Dorsolateral prefrontal cortex (tissue), 122 donors: ENCODE measurements at places on chromosomes 12 and 14. TPM values are rescaled to one million over a fixed set of nuclear protein-coding genes. Genes with fewer than 3 reads are reported as not detected.

GRCh38 chr14:99280066-99280731, 8.2 kb upstream of the BCL11B start:
- no peak for DNase-seq

DNA sequence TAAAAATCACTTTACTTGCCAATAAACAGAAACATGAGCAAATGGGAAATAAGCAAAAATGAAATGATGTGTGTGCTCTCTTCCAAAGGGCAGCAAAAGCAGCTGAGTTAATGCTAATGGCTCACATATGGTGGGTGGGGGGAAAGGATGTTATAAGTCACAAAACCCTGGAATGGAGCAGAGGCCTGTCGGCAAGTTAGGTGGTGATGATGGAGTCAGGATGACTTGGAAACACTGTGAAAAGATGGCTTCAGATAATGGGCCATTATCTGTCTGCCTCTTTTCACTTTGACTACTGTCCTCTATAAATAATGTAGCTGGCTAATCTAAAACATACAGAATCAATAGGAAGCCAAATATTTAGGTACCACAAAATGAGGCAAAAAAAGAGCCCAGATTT, 228.7 kb downstream of the APAF1 start:
- DNase-seq: no peak

The SCYL2 gene
- total RNA-seq: 54.6 TPM

The SLC17A8 gene
- total RNA-seq: 1.0 TPM

DNA sequence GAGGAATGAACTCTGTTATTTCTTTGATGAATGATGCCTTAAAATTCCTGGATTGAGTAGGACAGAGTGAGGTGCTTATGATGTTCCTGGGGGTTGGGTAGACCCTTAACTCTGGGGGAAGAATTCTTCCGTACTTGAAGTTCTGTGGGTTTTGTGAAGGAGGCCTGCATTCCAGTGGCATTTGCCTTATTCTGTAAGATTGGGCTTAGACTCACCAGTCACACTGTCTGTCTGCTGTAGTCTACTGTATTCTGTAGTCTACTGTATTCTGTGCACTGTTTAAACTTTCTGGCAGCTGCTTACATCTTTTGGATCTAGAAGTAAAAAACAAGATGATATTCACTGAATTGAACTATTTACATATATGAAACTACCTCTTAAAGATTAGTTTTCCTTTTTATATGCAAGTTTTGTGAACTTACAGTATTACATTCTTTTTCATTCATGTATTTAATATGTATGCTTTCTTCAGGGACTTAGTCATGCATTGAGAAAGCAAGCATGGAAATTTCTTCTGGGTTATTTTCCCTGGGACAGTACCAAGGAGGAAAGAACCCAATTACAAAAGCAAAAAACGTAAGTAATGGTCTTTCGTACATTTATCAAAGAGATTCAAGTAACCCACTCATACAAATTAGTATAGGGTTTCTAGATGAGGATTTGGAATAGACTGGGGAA, 42.3 kb upstream of the TPH2 start:
- no peak for DNase-seq

GRCh38 chr14:20455355-20456300, 602 bp downstream of the APEX1 start:
- DNase-seq: peak; percentile 49
